ENCODE measurements at places on chromosomes 7 and 10.

DNA sequence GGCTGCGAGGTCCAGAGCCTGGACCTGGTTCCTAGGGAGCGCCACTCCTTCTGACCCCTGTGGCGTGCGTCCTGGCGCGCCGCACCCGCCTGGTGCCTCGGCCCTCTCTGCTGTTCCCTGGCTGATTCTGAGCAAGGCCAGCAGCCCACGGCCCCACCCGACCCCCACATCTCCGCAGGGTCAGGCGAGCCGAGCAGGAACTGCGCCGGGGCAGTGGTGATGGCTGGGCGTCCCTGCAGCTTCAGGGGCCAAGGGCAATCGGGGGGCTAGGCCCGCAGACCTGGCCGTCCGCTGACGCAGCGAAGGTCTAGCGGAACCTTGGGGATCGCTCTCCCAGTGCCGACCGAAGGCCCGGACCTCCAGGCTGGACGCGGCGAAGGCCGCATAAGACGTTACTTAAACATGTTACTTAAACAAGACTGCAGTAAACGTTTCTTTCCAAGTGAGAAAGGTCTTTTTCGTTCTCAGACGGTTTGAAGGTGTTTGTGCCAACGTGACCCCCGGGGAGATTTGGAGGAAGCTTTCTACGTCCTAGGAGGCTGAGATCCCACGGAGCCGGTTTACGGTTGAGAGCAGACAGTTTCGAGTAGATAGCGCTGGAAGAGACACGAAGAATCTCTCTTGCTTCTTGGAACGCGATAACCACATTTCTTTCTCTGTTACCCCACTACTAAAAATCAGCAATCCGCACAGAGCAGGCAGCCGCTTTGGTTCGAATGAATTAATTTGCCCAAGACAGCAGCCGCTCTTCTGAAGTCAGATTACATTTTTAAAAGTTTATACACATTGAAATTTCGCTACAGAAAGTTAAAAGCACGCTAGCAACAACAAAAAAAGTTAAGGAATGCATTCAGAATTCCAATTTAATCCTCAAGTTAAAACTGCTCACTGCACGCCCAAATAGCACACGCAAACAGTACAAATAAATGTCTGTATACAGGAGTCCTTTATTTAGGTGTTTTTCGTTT, 4.9 kb upstream of the NKX2-3 start:
- peak; percentile 51 for DNase-seq

GRCh38 chr10:19750972-19751371, 65.3 kb upstream of the PLXDC2 start:
- no peak for DNase-seq

DNA sequence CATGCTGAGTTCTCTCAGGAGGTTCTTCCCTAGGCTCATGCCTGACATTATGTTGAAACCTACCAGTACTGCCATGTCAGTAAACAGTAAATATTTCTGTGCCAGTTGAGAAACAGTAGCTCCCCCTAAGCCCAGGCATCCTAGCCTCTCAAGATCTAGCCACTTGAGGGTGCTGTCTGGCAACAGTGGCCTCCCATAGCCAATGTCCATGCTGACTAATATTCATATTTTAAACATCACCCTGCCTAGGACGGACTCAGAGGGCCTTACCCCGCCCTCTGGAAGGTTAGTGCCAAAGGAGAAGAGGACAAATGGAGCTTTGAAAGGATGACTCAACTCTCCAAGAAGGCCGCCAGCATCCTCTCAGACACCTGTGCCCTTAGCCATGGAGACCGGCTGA, 7.7 kb downstream of the ACSM6 start:
- no peak for DNase-seq

- no peak for DNase-seq
These were observed 17.6 kb downstream of the NEURL1 start for GRCh38 chr10:103510791-103511752.
